ENCODE measurements at places on chromosomes 6 and 20. TPM values are rescaled to one million over a fixed set of nuclear protein-coding genes. Genes with fewer than 3 reads are reported as not detected.

IMPG1 gene
- not detected for total RNA-seq

GRCh38 chr6:150880336-150880735 lies 14.8 kb downstream of the MTHFD1L start:
- no peak for DNase-seq

MYH7B gene
- 1.4 TPM for total RNA-seq

DNA sequence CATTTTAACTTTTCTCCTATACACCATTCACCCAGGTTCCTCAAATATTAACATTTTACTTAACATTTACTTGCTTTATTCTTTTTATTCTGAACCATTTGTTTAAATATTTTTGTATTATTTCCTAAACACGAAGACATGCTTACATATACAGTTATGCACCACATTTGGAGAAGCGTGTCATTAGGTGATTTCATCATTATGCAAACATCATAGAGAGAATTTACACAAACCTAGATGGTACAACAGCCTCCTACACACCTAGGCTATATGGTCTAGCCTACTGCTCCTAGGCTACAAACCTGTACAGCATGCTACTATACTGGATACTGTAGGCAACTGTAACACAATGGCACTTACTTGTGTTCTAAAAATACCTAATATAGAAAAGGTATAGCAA lies 6.6 kb downstream of the TDP2 start:
- no peak for DNase-seq

Data from mucosa of gallbladder (tissue), 1 donor.